ENCODE measurements at places on chromosomes 6 and 20.

- DNase-seq, result no peak
These were observed 14.2 kb downstream of the ERGIC3 start for GRCh38 chr20:35555951-35556645.

GRCh38 chr6:41733360-41733706 lies 2.1 kb downstream of the TFEB start:
- no peak for DNase-seq

DNA sequence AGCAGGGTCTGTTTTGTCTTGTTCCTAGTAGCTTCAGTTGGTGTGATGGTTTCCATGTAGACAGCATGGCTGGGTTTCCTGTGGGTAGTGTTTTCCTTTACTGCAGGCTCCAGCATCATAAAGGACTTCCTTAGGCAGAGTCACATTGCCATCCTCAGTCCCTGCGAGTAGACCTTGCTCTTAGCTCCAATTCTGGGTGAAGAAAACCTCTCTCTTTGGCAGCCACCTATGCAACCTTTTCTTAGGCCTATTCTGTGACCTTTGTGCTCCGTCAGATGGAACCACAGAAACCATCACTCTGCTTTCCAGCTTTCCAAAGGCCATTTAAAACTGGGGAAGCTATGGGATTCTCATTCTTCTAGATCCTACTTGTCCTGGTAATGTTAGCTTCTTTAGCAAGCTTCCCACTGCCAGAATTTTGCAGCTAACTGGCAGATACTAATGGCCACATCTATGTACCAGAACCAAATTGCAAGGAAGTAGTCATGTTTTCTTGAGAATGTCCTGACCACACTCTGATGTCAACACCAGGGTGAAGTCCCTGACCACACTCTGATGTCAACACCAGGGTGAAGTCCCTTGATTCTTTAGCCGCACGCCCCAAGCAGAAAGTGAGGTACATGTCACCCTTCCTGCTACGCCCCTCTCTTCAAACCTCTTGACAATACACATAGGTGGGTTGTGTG lies 646.6 kb upstream of the HS3ST5 start:
- no peak for DNase-seq

DNA sequence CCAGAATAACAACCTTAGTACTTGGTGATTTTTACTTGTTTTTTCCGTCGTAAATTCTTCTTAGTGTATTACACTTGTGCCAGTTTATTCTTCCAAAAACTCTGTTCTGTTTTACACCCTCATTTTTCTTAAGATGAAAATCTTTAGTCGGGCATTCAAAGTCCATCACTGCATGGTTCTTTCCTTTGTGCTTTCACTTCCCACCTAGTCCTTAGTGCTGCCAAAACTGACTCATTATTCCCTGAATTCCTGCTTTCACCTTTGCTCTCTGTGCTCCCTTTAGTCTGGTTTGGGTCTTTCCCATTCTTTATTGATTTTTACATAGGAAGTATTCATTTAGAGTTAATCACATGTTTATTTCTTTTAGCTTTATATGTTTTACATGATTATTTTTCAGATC lies 3.3 kb downstream of the TRMT11 start:
- DNase-seq, result no peak

GRCh38 chr20:46670228-46670584 lies 18.9 kb upstream of the SLC13A3 start:
- DNase-seq, result no peak

DNA sequence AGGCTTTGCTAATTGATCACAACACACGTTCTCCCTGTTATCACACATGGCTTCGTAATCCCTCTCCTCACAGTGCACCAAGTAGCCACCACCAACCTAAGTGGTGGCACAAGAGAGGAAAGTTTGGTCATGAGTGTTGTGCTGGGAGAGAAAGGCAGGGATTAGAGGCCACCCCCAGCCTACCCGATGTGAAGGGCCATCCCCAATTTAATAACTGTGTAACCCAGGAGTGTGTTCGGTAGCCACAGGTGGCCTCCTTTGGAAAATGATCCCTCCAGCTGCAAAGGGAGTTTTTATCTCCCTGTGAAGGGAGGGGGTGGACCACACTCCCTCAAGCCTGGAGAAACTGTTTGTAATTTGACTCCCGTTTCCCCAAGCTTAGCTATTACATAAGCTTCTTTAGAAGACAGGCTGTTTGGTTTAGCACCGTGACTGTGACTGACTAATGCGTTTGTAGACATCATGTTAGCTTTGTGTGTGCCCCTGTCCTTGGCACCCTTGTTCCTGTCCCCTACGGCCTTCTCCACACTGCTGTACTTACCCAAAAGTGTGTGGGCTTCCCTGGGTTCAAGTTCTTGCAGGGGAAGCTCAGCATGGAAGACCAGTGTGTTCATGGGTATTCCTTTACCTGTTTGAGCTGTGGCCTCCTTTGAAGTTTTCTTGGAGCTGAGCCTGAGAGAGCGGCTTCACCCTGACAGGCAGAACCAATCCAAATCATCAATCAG lies 20.6 kb downstream of the PPP1R16B start:
- DNase-seq, result no peak

DNA sequence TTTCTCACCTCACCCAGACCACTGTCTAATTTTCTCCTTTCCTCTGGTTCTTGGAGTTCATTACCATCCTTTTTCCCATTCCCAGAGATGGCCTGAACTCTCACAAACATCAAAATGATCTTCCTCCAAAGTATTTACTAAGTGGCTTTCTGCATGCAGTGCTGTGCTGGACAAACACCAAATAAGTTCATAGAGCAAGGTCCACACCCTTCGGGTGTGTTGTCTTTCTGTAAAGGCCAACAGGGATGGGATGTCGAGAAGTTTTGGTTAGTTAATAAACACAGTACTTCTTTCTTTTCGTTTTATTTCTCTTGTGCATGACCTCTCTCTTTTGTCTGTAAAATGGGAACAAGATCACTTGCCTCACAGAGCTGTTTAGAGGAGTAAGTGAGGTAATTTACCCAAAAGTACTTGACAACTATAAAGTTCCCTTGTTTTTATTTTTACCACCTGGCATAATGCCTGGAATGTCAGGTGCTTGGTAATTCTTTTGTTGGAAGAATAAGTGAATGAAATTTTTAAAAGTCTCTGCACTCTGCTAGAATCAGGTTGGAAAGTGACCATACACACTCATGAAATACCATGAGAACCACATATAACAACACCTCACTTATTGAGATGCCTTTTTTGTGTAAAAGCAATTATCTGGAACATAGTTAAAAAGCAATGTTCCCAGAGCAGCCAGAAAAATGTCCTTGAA lies 22.8 kb upstream of the CCN6 start:
- no peak for DNase-seq

DNA sequence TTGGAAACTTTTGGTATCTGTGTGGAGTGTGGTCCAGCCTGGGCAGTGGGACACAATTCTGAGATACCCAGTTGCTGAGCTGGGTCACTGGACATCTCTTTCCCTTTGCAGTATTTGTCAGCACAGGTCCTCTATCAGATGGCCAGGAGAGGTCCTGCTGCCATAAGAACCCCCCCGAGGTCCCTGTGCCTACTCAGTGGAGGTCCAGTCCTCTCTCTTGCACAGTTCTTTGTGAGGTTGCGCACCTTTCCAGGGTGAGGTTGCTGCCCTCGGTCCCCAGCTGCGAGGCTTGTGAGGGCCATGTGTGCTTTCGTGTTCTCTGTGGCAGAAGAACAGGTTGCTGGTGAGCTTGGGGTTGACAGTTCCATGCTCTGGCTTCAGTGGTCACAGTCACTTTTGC lies 320.6 kb downstream of the QKI start:
- no peak for DNase-seq

- no peak for DNase-seq
These were observed 49.0 kb upstream of the VSTM2L start for GRCh38 chr20:37853823-37854375.

DNA sequence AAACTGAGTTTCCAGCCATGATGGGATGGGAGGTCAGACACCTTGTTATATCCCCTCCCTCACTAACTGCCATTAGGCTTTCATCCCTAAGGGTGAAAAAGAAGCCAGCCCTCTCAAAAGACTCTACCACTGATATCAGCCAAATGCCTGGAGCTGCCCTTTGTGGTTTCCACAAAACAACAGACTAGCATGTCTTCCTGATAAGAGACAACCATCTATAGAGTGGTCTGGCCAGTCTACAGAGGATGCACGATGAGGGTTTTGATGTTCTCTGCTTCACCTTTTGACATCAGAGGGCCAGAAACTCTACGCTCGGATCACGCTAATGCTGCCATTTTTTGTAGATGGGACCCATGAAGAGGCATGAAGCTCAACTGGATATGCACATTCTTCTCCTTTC lies 61.7 kb upstream of the ARHGAP18 start:
- no peak for DNase-seq

DNA sequence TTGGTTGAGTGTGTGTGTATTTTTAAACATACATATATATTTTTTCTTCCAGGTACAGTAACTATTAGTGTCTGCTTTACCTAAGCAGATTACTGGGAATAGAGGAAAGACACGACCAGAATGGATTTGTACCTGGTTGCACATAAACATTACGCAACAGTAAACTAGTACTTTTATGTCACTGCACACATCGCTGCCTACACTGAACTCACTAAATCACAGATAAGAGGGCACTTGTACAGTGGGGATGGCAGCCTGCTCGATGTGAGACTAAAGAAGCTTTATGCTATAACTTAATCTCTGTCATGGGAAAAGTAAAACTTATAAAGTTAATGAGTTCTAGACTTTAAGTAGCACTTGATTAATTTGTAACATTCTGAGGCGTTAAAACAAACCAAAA lies 89.5 kb upstream of the SIM1 start:
- no peak for DNase-seq

- no peak for DNase-seq
These were observed 14.3 kb upstream of the MAP1LC3A start for GRCh38 chr20:34544109-34544796.

GRCh38 chr6:36599791-36600209 lies 5.6 kb downstream of the SRSF3 start:
- DNase-seq, result no peak

- DNase-seq, result no peak
These were observed 37.4 kb upstream of the OPRM1 start for GRCh38 chr6:154001494-154002285.

DNA sequence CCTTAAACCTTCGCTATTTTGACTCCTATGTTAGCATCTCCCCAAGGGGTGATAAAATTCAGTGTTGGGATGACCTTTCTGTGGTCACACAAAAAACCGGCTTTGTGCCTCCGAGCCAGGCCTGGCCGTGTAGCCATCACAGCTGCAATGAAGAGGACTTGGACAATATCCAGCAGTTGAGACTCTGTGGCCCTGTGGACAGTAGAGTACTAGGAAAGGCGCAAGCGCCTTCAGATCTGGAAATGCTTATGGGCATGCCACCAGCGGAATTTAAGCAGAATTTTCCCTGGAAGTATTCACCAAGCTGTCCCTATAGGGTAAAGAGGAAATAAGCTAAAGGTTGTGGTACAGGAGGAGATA lies 63.3 kb upstream of the SLC2A12 start:
- no peak for DNase-seq

DNA sequence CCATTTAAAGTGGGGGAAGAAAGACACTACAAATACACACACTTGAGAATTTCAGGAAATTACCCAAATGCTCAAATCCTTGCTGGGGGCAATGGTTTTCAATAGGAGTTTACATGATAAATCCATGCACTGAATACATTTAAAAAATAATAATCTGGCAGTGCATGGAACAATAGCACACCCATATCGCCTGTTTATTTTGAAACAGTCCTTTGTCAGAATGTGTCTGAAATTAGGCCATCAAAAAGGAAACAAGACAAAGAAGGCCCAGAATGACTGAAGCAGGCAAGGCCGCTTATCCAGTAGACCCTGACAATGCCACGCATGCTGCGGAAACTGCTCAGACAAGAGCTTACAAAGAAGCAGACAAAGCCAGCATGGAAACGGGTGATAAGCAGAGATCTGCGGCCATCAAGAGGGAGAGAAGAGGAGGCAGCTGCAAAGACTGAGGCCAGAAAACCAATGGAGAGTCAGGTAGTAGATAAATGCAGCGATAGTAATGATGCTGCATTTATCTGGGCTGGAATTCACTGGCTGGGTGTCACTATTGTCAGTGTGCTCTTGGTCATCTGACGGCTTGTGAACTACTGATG lies 211.9 kb upstream of the CNR1 start:
- DNase-seq, result no peak

Data from ACHN (cell line).